ENCODE measurements at places on chromosomes 5 and 9.

DNA sequence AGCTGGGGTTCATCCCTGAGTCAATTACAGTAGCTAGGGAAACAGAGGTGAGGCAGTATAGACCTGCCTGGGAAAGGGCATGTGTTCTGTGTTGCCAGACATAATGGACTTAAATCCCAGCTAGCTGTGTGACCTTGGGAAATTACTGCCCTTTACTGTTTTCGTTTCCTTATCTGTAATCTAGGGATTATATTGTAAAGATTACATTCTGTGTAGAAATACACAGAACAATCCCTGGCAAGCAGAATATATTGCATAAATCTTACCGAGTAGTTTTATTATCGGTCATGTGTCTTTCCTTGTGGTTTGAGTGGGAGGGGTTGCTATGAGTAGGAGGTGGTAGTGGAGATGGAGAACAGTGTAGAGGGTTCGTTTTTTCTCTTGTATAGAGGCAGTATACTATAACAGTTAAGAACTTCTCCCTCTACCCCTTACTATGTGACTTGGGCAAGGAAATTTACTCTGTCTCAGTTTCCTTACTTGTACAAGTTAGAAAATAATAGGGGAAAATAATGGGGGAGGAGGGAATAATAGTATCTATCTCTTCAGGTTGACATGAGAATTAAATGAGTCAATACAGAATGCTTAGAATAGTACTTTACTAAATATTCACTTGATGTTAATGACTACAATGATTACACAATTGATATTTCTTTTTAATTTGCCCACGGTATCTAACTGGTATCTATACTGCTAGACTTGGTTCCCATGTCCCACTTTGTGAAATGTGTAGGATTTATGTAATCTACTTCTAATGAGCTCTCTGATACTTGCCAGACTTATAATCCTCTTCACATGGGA, 7.1 kb upstream of the DMXL1 start:
- DNase-seq = peak; percentile 76

GRCh38 chr9:93679536-93680442, 103.4 kb downstream of the PHF2 start:
- no peak for DNase-seq

DNA sequence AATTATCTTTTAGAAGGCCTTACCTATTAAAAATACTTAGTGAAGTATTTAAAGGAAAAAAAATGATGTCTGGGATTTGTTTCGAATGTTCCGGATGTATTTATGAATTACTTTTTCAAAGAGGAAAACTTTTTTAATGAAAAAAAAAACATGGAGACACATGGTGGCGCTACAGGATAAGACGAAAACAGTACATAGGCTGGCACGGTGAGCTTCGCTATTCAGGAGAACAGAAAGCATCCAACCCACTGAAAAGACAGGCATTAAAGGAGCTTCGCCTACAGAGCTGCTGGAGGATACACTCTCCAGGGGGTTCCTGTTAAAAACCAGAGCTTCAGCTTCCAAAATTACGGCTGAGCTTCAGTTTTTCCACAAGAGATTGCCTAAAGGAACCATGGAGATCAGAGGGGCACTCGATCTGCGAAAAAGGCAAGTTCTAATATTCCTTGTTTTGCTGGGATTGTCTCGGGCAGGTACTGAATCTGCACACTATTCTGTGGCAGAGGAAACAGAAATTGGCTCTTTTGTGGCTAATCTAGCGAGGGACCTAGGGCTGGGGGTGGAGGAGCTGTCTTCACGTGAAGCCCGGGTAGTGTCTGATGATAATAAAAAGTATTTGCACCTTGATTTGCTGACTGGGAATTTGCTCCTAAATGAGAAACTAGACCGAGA, at the start of gene PCDHB14:
PCDHB14 (plus strand) TSS at position 232 of the 672 bp plus-strand sequence; CDS start at position 395, 163 bp downstream.
- peak; percentile 5 for DNase-seq

- no peak for DNase-seq
Measured at GRCh38 chr9:14209399-14210345, 104.3 kb downstream of the NFIB start.

DNA sequence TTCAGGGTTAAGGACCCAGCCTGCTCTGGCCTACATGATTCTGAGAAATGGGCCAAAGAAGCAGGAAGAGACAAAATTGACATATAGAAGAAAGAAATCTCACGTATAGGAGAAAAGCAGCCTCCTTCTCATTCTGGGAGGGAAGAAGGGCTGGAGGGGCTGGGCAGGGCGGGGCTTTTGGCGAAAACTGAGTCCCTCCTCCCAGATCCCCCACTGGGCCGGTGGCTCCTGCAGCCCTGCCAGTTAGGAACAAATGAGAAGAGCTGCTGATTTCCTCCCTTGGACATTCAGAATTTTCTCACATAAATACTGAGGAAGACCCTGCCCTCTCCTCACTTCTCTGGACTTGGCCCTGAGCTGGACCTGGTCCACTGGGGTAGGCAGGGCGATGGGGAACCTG, at the start of gene WNT8A:
WNT8A (plus strand) TSS at position 332 of the 400 bp plus-strand sequence. CDS start 95 bp downstream, outside the sequence.
- no peak for DNase-seq

- no peak for DNase-seq
Measured at GRCh38 chr5:146646441-146646840, 130.5 kb upstream of the GPR151 start.

GRCh38 chr5:115459855-115460341, 84.7 kb downstream of the FEM1C start:
- no peak for DNase-seq

- no peak for DNase-seq
Measured at GRCh38 chr5:56964173-56964572, 12.2 kb upstream of the MIER3 start.

- no peak for DNase-seq
Measured at GRCh38 chr9:95494416-95495371, 22.1 kb downstream of the PTCH1 start.

- no peak for DNase-seq
Measured at GRCh38 chr9:93903886-93904648, 51.1 kb downstream of the BARX1 start.

DNA sequence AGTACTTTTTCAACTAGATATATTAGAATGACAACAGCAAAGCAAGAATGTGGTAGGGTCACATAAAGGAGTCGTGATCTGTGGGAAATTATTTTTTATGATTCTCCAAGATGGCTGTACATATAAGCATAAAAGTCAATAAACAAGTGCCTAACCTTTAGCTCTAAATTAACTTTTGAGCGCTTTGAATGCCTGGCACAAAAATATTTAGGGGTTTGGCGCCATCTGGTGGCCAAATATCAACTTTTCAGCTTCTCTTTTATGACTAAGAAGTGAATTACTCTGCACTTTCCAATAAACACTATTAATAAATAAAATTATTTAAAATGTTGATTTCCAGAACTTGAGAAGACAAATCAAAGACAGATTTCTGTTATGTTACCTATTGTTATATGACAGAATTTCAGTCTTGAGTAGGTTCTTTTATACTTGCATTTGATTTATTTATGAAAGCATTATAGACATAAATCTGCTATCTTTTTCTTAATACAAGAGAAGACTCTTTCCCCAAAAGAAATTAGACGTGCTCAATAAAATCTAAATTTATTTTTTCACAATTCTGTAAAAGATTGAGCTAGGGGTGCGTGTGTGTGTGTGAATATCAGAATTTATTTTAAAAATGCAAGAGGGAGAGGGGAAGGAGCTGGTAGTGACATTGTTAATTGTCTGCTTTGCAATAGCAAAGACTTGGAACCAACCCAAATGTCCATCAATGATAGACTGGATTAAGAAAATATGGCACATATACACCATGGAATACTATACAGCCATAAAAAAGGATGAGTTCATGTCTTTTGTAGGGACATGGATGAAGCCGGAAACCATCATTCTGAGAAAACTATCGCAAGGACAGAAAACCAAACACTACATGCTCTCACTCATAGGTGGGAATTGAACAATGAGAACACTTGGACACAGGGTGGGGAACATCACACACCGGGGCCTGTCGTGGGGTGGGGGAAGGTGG, 36.7 kb upstream of the ARRDC3 start:
- DNase-seq = peak; percentile 79

- no peak for DNase-seq
Measured at GRCh38 chr5:89359046-89359445, 476.1 kb upstream of the MEF2C start.

DNA sequence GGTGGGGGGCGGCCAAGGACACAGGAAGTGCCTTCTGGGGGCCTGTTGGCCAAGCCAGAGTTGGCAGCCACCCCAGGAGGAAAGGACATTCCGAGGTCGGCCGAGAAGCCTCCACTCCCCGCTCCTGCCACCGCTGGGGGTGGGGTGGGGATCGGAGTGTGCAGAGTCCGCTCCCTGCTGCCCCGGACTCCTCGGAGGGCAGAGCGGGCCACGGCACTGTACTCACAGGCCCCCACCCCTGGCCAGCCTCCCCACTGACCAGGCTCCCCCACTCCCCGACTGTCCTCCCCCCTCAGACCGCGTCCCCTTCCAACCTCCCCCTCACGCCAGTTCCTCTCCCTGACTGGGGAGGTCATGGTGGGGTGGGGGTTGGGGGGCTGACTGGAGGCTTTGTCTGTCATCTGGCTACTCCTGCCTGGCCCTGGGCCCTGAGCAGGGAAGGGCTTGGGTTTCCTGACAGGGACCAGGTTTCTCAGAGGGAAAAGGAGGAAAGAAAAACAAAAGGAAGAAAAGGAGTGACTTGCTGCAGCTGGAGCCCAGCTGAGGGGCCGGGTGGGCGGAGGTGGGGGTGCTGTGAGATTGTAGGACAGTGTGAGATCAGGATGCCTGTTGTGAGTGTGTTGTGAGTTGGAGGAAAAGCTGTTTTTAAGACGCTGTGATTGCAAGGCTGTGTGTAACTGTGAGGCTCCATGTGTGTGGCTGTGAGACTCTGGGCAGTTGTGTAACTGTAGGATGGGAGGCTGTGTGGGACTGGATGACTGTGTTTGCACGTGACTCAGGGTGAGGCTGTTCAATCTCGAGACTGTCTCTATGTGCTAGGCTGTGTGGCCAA, 29.7 kb downstream of the CNTFR start:
- DNase-seq = peak; percentile 47
